ENCODE measurements at places on chromosomes 3 and 15.
A peak's percentile ranks its signal among the peaks of the same experiment; 100 is the strongest.

GRCh38 chr3:119697394-119697793 lies 5.4 kb upstream of the CFAP91 start:
- DNase-seq = no peak

GRCh38 chr3:141905129-141905528 lies 28.7 kb downstream of the ATP1B3 start:
- DNase-seq = no peak

DNA sequence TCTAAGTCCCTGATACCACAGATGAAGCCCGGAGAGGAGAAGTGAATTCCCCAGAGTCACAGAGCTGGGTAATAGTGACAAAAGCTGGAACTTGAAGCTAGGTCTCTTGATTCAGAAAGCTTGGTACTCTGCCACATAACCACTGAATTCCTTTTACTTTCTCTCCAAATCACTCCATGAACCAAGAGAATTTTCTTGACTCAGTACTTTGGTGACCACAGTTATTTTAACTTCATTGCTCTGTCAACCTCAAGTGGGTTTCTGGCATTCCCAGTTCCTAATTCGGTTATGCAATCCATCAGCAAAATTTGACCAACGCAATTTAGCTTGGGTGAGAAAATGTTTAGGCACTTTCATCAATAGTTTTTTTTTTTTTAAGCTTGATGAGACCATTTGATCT lies 61.0 kb upstream of the PPARG start:
- DNase-seq = no peak

GRCh38 chr3:68129065-68129464 lies 474.7 kb upstream of the SUCLG2 start:
- no peak for DNase-seq

DNA sequence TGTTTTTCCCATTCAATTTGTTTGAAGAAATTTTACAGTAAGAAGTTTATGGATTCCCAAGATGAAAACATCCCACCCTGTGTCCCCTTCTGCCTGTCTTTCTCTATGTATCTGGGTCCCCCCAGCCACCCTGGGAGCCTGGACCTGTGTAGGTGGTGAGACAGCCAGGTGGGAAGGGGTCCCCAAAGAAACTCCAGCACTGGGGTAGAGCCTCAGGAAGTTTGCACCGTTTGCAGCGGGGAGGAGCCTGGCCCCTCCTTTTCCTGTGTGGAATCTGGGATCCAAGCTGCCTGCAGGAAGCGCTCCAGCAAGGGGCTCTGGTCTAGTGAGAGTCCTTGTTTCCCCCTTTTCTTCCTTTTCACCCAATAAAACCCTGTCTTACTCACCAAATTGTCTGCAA lies 49.4 kb upstream of the ITGA11 start:
- DNase-seq = no peak

- DNase-seq = no peak
Observed at GRCh38 chr15:31051496-31052080, 49.9 kb downstream of the TRPM1 start.

DNA sequence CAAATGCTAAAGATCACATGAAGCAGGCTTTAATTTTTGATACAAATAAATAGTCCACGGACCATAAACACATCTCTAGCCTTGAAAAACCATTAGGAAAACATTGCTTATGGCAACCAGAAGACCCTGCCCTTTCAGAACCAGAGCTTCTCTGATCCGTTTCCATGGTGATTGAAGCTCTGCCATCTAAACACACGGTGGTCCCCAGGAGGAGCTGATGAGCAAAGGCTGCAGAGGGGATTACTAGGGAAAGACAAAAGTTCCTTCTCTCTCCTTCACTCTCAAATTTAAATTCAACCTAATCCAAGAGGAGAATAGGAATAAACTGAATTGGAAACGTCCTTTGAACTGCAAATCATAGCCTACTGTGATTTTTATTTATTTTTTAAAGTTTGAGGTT lies 122.0 kb upstream of the ATP10A start:
- no peak for DNase-seq

DNA sequence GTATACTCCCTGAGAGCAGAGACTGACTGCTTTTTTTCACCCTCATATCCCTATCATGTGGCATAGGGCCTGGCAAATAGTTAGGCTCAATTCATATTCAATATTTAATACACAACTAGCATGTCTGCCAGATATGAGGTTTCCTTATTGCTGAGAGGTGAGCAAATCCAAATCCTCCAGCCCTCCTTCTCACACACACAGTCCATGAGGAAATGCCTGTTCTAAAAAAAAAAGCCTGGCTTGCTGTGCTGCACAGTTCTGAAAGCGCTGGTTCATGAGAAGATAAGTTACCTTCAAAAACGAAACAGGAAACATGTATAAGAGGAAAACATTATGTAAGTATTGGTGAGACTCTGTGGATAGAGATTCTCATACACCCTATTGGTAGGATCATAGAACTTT lies 15.5 kb upstream of the ACAP2 start:
- peak; percentile 40 for DNase-seq

DNA sequence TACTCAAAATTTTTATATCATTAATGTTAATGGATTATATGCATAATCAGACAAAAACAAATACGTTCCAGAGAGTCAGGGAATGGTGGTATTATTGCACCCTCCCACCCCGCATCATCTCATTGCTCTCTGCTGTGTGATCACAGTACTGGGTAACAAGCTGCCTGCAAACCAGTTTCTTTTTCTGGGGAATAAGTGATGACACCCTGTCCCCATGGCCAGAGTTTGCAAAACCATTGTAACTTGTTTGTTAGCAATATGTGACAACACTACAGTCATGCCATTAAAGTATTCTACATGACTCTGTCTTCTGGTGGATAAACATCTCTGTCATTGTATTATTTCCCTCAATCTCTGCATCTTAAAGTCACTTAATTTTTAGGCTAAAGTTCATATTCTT lies 39.5 kb downstream of the ZBTB38 start:
- DNase-seq = peak; percentile 49

GRCh38 chr15:87597346-87598052 lies 659.0 kb downstream of the NTRK3 start:
- peak; percentile 22 for DNase-seq

GRCh38 chr3:106086636-106087035 lies 217.8 kb upstream of the CBLB start:
- no peak for DNase-seq

DNA sequence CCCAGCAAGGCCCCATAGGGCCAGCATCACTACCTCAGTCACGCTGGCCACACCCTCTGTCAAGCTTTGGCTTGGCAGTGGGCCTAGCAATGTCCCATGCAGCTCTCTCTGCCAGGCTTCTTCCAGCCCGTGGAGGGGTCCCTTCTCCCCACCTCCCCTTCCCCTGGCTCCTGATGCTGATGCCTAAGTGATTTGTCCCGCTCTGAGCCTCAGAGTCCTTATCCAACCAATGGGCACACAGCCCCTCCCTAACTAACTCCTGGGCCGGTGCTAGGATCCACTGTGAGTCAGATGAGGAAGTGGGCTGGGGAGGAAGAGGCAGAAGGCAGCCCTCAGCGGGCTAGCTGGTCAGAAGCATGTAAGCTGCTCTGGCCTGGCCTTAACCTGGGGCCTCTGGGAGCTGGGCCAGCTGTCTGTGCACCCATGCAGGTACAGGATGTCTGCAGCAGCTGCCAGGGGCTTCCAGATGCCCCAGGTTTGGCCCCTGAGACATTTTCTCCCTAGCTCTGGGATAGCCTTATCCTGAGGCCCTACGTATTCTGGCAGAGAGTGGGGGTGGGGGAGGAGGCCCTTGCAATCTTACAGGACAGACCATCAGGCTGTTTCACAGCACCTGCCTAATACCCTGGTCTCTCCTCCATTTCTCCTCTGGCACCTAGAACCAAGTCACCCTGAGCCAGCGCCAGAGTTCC lies 740 bp upstream of the ZBTB47 start:
- DNase-seq = peak; percentile 15

GRCh38 chr3:150136242-150136641 lies 165.5 kb upstream of the PFN2 start:
- DNase-seq = no peak

GRCh38 chr15:28899061-28899738 lies 13.4 kb downstream of the APBA2 start:
- DNase-seq = no peak

All from CD4-positive, alpha-beta T cell treated with Interleukin-4 for 4 hours (primary cell).